Left renal cortex interstitium (tissue), 4 donors: ENCODE measurements at places on chromosomes 6 and 20.

- DNase-seq: no peak
Measured at GRCh38 chr6:115001731-115002350, 659.0 kb upstream of the HS3ST5 start.

GRCh38 chr20:22833851-22834250, 201.3 kb upstream of the SSTR4 start:
- no peak for DNase-seq

DNA sequence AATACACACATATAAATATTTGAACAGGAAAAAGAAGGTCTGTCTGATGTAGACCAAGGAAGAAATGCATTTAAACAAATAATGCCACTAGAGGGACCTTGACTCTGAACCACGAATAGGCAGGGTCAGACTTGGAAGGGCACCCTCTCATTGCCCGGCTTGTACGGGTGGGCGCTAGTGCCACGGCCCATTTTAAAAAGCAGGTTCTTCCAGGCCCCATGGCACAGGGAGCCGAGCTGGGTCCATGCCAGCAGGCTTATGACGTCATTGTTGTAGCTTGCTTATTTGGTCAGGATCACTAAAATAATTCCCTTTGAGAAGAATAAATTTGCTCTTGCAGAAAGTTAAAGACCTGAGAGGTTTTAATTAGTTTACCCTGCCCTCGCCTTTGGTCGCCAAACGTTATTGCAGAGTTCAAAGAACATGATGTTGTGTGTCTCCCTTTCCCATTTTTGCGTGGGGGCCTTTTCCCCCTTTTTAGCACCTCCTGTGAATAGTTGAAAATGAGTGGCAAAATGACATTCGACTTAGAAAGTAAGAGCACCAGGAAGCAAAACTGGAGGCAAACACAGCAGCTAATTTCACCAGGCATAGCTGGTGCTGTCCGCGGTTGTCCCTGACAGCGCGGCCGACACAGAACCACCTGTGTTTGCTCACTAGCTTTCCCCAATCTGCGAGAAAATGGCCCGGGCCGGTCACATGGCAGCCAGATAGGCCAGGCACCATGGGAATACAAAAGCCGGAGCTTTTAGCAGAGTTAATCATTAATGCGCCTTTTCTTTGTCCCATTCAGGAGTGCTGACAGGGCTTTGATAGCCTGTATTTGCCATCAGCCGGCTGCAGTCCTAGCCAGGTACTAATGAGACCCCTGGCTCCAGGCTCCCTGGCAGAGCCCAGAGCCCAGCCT, 93.8 kb downstream of the FOXA2 start:
- DNase-seq: no peak

- DNase-seq: no peak
Measured at GRCh38 chr20:24620937-24621519, 151.6 kb downstream of the SYNDIG1 start.

- DNase-seq: no peak
Measured at GRCh38 chr6:157599191-157599590, 218.2 kb downstream of the ZDHHC14 start.

DNA sequence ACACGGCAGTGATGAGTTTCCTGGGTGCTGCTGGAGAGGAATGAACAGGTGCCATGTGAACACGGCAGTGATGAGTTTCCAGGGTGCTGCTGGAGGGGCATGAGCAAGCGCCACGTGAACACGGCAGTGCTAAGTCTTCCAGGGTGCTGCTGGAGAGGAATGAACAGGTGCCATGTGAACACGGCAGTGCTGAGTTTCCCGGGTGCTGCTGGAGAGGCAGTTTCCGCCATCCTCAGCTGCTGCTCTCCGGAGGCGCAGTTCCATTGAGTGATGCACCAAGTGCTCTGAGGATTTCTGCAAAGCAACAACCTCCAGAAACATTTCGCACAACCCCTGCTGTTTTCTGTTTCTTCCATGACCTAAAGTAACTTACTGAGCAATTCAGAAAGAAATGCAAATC, 155.4 kb downstream of the SMOC2 start:
- DNase-seq: no peak

DNA sequence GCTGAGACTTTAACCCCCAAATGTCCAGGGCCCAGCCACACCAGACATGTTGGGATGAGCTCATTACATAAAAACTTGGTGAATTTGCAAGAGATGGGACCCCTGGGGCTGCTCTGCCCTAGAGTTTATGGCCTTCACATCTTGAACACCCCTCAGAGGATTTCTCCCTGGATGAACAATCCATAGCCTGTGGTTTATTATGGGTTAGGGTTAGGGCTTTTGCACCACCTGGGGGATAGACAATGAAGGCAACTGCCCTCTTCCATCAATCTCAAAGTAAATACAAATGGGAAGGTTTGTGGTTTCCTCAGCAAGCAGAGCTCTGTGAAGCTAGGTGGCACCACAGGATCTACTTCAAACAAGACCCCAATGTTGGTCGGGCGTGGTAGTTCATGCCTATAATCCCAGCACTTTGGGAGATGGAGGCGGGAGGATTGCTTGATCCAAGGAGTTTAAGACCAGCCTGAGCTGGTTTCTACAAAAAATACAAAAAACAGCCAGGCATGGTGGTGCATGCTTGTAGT, 17.4 kb downstream of the SPINT3 start:
- DNase-seq: no peak

- no peak for DNase-seq
Measured at GRCh38 chr6:150410399-150410798, 41.6 kb downstream of the IYD start.

DNA sequence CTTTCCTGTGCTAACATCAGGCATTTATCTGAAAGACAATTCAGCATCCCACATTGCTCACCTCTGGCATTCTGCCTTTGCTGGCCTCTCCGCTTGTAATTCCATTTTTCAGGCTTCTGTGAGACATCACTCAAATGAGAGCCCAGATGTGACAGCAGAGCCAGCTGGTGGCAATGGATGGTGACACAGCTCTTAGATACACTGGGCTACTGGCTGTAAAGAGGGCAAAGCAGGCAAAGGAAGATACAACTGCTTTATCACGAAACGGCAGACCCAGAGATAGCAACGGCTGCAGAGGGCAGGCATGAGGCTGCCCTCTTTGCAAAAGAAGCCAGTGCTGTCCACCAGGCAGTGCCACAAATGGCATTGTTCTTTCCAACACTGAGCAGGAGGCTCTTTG, 329.8 kb downstream of the KIF16B start:
- no peak for DNase-seq

DNA sequence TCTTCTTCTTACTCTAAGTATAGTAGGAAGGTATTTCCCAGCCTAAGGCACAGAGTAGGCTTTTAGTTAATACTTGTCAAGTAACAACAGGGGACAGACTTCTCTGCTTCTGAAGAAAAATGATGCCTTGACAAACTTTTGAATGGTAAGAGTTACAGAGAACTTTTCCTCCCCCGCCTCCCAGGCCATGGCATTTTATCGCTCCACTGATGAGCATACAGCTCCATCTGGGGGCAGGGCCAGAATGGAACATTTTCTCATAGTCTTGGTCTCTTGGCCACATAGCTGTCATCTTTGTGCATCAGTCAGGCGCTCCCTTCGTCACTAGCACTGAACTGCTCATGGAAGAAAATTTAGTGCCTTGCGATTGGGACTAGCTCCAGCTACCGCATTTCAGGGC, 1066.8 kb upstream of the CITED2 start:
- no peak for DNase-seq

- DNase-seq: peak; percentile 62
Measured at GRCh38 chr6:2558861-2559801, 191.6 kb downstream of the MYLK4 start.

GRCh38 chr20:5835321-5835821, 85.2 kb downstream of the SHLD1 start:
- DNase-seq: no peak

DNA sequence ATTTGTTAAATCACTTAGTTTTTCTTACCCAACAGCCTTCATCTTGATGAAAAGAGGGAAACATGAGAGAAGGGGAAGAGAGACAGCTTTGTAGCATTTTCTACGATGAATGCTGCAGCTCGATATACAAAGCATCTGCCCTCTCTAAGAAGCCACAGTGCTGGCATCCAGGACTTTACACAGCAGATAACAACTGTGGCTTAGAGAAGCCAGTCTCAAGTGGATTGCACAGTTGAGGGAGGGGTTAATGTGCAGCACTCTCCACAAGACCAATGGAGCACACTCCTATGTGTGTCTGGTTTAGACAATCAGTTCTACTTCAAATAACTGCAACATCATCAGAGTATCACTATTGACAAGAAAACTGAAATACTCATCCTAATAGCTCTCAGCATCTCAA, 5.8 kb downstream of the C6orf120 start:
- DNase-seq: no peak

GRCh38 chr20:47557218-47557617, 55.5 kb downstream of the NCOA3 start:
- DNase-seq: no peak

- DNase-seq: no peak
Measured at GRCh38 chr20:24934101-24934661, 14.9 kb upstream of the CST7 start.

GRCh38 chr20:34639755-34640222, 37.1 kb downstream of the PIGU start:
- no peak for DNase-seq

DNA sequence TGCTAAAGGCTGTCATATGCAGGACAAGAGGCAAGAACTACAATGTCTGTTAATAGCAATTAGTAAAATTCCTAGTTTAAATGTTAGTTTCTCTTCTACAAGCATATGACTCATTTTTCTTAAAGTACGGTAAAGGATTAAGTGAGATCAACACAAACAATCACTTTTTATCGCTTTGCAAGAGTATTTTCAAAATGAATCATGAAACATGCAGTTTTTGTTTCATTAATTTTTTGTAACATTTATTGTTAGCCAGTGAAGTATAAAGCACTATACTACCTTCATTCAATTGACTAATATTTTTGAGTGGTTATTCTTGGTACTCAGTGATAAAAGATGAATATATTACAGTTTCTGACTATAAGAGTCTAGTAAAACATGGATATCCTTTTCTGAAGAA, 138.6 kb downstream of the AHI1 start:
- DNase-seq: no peak

- DNase-seq: no peak
Measured at GRCh38 chr20:7971536-7972280, 31.4 kb upstream of the HAO1 start.

GRCh38 chr20:53081916-53082863, 110.0 kb downstream of the TSHZ2 start:
- DNase-seq: no peak

DNA sequence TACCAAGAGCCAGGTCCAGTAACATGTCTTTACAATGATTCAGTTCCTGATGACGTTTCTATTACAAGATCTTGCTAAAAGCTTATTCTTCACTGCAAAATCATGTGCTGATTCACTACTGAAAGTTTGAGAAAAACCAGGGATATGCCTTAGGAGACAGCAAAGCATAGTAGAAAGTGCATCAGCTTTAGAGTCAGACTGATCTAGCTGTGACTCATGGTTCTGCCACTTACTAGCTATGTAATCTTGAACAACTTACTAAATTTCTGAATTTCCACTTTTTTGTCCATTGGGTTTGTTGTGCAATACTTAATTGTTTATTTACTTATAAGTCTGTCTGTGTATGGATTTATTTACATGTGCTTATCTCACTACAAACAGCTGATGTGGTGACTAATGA, 198.5 kb upstream of the RSPO3 start:
- DNase-seq: no peak

DNA sequence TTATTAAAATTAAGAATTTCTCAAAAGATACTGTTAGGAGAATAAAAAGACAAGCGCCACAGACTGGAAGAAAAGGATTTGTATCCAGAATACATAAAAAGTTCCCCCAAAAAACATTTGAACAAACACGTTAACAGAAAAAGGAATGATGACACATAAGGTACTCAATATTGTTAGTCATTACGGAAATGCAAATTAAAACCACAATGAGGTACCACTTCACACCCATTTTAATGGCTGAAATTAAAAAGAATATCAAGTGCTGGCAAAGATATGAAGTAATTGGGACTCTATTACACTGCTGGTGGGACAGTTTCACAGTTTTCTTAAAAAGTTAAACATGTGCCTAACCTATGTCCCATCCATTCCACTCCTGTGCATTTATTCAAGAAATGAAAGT, 51.4 kb downstream of the HECA start:
- no peak for DNase-seq

GRCh38 chr6:105648276-105648675, 245.4 kb upstream of the PREP start:
- no peak for DNase-seq

DNA sequence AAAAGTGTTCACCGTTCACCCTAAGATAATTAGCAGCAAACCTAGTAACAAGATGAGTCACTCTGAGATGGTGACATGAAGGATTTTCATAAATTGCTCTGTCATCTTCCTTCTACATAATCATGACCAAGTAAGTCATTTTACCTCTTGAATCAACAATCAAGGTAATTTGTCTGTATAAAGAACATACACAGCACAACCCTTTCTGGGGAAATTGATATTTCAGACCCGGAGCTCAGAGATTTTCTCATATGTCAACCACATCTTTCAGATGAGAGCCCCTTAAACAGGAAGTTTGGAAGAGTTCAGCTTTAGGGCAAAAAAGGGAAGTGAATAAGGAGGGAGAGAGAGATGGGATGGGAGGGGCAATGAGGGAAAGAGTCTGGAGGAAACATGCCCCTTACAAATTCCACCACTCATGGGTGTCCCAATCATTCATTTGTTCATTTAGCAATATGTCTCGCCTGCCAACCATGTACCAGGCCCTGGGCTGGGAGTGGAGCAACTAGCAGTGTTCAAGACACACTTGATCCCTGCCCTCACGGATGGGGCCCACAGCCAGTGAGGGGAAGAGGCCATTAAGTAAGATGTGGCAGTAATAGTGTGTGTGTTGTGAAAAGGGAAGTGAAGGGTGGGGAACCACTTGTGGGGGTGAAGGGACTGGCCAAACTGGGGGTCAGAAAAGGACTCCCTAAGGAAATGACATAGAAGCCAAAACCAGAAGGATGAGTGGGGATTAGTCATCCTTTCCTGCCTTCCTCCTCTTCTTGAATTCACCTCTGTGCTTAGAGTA, 190.9 kb downstream of the MAFB start:
- no peak for DNase-seq

DNA sequence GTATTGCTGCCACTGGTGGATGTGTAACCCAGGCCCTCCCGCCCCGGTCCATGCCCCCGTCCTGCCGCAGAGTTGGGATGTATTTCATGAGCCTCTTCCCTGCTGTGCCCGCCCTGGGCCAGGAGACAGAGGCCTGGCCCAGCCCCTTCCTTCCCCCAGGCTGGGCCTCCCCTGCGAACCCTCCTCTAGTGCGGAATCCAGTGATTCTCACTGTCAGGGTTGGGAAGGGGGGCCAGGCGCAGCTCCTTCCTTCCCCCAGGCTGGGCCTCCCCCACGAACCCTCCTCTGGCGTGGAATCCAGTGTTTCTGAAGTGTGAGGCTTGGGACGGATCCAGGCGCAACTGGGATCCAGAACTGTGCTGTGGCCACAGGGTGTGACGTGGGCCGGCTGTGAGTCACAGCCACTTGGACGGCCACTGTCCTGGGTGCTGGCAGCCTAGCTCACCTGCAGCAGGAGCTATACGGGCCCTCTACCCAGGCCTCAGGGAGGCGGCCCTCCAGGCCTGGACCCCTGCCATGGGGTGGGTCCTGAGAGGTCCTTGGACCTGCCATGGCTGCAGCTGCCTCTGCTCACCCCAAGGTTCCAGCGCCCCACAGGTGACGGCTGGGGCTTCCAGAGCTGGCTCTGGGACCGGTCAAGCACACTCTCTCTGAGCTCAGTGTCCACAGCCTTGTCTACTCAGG, 28.3 kb downstream of the COL20A1 start:
- no peak for DNase-seq
